Stimulated activated memory B cell treated with anti-CD40 and anti-IgM and Interleukin-4, amounts not matched to agents 10 μg/mL and 1 μg/mL and 100 μg/mL, for 72 hours (primary cell): ENCODE measurements at places on chromosomes 4 and X.

DNA sequence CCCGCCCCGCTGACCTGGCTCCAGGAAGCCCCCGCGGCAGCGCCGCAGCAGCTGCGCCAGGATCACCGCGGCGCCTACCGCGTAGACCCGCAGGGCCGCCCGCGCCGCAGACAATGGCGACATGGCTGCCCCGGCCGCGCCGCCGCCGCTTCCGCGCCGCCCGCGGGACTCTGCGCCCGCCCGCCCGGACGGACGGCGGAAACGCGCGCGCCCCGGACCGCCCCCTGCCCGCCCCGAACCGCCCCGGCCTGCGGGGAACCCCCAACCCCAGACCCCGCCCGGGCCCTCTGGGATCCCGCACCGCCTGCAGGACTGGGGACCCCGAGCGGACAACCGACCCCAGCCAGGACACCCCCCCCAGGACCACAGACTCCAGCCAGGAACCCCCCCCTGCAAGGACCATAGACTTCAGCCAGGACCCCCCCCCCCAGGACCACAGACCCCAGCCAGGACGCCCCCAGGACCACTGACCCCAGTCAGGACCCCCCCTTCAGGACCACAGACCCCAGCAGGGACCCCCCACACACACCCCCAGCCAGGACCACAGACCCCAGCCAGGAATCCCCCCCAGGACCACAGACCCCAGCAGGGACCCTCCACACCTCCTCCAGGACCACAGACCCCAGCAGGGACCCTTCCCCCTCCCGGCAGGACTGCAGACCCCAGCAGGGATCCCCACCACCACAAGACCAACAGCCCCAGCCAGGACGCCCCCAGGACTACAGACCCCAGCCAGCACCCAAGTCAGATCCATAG is at the start of the genes DHRSX and ZBED1:
TSS of gene DHRSX (minus strand) at position 174 of the 756 bp plus-strand sequence. CDS start at position 123, 51 bp downstream.
TSS of gene ZBED1 (minus strand) at position 174 of the 756 bp plus-strand sequence. CDS start 10,257 bp downstream, outside the sequence.
- peak; percentile 76 for ATAC-seq

DNA sequence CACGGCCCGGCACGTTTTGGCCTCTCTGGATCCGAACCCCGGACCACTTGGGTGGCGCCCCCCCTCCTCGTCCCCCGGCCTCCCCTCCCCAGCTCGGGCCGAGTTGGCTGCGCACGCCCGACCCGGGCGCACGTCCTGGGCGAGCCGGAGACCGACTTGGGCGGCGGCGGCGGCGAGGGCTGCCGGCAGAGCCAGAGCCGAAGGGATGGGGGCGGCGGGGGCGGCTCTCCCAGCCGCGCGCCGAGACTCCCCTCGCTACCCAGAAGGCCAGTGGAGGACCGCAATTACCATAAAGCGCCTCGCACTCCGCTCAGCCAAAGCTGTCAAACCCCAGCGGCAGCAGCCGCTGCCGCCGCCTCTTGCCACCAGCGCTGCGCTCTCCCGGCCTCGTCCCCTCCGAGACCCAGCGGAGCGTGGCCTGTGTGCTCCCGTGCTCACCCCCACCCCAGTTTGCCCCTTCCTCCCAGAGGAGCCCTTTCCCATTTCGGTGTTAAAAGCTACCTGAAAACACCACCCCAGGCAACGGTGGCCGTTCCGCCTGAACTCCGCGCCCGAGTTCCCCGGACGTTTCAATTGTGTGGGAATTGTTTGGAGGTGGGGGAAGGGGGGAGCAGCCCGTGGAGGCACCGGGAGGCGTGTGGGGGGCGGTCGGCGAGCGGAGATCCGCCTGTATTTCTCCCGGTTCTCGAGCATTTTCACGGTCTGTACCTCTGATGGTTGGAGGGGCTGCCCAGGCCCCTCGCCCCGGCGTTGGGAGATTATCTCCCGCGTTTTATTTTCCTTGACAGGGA is 701 bp upstream of the BCOR start:
- peak; percentile 50 for ATAC-seq

DNA sequence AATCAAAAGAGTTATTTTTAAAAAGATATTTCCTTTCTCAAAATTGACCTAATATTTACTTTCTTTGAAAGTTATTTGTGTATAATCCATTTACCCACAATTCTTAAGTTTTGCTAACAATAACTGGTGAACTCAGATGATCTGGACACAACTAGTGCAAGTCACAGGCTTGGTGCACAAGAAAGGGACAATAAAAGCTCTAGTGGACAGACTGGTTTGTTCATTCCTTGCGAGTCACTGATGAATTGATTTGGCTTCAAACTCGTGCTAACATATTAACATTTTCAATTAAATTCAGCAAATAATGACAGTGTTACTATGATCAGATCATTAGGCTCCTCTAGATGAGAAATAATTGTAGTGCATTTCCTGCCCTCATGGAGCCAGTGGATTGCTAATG is 169.2 kb downstream of the BMPR1B start:
- no peak for ATAC-seq

- ATAC-seq: no peak
These were observed 37.3 kb upstream of the PRSS12 start for GRCh38 chr4:118390121-118390520.

DNA sequence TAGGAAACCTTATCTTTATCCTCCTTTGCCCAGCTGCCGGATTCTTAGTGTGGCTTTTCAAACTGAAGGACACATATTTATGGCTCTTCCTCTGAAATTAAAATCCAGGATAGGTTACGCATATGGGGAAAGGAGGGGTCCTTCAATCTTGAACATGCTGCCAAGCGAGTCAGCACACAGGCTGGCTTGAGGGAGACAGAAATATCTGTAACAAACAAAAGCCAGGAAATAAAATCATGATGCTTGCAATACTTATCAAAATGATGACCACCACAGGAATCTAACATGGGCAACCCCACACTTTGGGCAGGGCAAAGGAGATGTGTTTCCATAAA is 196.4 kb upstream of the LDB2 start:
- ATAC-seq: no peak

DNA sequence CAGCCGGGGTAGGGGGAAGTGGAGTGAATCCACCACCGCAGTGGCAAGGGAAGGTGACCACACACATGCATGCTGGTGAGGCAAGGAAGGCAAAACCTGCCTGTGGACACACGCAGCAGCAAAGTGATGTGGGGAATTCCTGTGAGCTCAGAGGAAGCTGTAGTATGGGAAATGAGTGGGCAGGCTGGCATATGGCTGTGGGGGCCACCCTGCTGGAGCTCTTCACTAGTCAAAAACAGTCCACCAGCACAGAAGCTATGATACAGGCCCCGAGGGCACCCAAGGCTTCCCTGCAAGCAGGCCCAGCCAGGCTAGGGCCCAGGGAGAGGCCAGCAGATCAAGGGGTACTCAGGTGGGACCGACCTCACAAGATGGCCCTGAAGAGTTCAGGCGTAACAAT is 239.1 kb downstream of the CHM start:
- no peak for ATAC-seq

DNA sequence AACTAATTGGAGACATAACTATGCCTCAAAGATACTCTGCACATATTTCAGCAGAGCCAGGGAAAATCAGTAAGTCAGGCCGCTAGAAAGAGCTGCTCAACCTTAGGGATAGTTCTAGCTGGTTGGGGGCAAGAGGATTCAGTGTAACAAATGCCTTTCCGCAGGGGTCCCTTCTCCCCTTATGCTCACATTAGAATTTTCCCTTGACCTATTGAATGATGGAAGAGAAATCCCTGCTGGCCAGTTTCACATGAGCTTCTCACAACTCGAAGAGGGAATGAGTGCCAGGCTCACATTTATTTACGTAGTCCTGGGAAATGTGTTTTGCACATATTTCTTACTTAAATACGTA is 66.2 kb upstream of the USP9X start:
- ATAC-seq: no peak

GRCh38 chr4:4693258-4693657 is 151.4 kb upstream of the STX18 start:
- peak; percentile 72 for ATAC-seq

GRCh38 chrX:19683817-19684216 is 168.5 kb upstream of the MAP3K15 start:
- no peak for ATAC-seq

DNA sequence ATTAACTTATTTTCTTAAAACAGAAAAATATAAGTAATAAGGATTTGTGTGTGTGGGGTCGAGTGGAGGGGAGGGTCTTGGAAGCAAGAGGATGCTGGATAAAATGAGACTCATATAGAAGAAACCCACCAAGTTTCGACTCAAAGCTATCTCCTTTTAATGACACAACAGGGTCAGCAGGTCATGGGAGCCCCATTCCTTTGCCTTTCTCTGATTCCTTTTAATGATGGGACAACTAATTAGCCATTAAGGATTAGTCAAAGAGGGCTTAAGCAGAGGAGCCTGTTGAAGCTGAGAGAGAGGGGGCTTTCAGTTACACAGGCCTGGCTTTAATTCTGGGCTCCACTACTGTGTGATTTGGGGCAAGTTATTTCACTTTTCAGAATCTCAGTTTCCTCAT is 102.8 kb downstream of the GPR50 start:
- no peak for ATAC-seq

DNA sequence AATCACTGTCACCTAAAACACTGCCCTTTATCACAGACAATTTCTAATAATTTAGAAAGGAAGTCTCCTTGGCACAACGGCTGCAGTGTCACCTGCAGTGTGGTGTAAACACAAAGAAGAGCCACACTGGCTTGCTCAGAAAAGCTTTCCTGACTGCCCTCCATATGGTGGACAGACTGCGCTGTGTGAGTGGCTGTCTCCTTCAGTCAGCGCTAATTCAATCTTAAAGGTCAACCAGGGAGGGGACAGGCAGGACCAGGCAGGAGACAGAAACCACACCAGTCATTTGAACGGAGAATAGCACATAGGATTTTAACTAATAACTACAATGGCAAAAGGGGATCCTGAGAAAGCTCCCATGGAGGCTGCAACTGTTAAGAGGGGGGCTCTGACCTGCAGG is 132.1 kb downstream of the NSUN7 start:
- no peak for ATAC-seq

DNA sequence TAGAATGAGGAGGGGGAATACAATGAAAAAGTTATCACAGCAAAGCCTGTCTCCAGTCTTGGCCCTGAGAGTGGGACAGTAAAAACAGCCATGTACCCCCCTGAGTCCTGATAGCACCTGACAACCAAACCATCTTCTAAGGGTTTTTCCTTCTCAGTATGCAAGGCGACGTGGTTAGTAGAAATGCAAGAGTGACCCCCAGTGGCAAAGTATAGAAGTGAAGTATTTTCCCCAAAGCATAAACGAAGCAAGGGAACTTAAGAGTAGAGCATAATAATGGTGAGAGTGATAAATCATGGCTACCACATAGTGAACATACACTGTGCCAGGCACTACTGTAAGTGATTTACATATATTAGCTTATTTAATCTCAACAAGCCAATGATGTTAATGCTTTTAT is 52.8 kb downstream of the FAM47C start:
- ATAC-seq: no peak

GRCh38 chr4:6298035-6298434 is 28.4 kb downstream of the WFS1 start:
- no peak for ATAC-seq

GRCh38 chr4:96094183-96094582 is 254.3 kb downstream of the PDHA2 start:
- no peak for ATAC-seq

DNA sequence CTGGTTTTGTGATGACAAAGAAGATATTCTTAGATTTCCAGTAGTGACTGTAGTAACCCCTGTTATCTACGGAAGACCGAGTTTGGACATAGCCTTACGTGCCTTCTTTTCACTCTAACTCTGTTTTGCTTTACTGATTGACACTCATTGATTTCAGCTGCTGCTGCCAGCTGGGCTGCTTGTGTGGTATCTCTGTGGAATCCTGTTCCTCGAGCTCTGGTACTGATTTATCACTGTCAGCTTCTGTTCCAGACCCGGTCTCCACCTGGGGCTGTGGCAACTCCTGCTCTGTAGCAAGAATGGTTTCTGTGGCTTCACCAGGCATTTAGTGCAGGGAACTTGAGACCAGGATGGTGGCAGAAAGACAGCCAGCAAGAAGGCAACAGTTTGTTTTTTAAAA is 24.6 kb upstream of the LAP3 start:
- ATAC-seq: no peak

DNA sequence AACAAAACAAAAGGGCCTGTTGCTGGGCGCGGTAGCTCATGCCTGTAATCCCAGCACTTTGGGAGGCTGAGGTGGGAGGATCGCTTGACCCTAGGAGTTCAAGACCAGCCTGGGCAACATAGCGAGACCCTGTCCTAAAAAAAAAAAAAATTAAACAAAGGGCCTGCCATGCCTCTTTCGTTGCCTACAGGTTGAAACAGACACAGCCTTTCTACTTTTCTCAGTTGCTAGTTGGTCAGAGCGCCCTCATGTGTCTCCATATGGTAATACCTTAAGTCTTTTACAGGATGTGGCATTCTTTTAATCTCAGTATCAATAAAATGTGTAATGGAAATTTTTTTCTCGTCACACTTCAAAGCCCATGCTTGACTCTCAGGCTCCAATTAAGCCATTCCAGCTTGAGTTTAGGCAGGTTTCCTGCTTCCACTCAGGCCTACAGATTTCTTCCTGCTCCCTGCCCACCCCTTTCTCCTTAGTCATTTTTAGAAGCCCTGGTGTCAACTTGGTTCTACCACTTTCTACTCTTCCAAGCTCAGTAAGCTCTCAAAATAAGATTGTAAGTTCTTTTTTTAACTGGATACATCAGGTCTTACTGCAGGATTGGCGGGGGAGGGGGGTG is 4.6 kb upstream of the SOWAHD start:
- ATAC-seq: no peak

GRCh38 chrX:140343226-140343868 is 161.5 kb downstream of the SOX3 start:
- no peak for ATAC-seq

GRCh38 chr4:100962698-100963097 is 384.6 kb downstream of the PPP3CA start:
- ATAC-seq: no peak

GRCh38 chr4:88439161-88439760 is 17.7 kb upstream of the HERC5 start:
- no peak for ATAC-seq

- ATAC-seq: no peak
These were observed 315.5 kb upstream of the GK2 start for GRCh38 chr4:79723507-79723906.

DNA sequence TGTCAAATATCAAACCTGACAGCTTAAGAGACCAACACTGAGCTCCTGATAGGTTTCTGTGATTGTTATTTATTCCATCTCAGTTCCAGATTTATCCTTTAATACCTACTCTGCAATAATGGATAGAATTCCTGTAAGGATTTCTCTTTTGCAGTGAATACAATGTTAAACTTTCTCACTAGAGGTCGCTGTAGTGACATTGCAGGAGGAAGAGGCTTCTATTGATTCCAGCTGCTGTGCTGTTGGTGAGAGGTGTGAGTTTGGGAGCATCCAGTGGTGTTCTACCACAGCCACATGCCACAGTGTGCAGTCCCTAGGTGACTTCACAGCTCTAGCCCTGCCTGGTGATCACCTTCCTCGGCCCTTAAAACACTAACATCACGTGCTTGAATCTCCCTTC is 34.6 kb upstream of the DCAF8L2 start:
- ATAC-seq: no peak

- no peak for ATAC-seq
These were observed 32.1 kb downstream of the MAGEB17 start for GRCh38 chrX:16199343-16199742.

- ATAC-seq: no peak
These were observed 237.8 kb upstream of the ANXA3 start for GRCh38 chr4:78313754-78314120.
